ENCODE measurements at places on chromosomes 7 and 10.
A peak's percentile ranks its signal among the peaks of the same experiment; 100 is the strongest.

DNA sequence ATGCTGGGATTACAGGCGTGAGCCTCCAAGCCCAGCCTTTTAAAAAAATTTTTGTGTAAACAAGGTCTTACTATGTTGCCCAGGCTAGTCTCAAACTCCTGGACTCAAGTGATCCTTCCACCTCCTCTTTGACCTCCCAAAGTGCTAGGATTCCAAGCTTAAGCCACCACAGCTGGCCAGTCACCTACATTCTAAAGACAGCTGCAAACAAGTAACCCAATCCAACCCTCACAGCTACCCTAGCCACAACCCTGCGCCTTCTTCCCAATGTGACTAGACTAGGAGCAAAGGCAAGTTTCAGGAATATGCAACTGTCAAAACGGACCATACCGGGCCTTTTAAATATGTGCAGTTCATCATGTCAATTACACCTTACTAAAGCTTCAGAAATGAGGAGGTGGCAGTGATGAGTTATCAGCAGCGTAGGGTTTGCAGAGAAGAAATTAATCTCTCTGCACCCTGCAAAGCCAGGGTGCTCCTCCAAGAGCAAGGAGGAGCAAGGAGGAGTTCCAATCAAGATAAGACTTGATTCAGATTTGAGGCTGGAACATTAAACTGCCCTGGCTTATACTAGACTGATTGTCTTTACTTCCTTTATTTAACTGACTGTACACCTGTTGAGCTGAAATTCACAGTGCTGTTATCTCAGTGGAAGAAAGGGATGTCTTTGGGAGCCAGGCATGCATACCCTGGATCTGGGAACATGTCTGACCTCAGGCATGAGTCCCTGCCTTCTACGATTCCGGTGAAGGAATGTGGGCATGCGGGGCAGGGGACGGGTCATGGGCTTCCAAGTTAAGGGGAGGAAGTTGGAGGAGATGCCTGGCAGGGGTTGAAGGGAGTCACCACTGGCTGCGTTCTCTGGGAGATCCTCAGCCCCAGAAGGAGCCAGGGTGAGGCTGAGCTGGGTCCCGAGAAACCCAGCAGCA, 15.5 kb upstream of the TMEM120A start:
- no peak for DNase-seq

- DNase-seq = no peak
Observed at GRCh38 chr7:99992330-99993038, 16.7 kb upstream of the AZGP1 start.

- DNase-seq = no peak
Observed at GRCh38 chr7:31071645-31072029, 19.5 kb downstream of the ADCYAP1R1 start.

DNA sequence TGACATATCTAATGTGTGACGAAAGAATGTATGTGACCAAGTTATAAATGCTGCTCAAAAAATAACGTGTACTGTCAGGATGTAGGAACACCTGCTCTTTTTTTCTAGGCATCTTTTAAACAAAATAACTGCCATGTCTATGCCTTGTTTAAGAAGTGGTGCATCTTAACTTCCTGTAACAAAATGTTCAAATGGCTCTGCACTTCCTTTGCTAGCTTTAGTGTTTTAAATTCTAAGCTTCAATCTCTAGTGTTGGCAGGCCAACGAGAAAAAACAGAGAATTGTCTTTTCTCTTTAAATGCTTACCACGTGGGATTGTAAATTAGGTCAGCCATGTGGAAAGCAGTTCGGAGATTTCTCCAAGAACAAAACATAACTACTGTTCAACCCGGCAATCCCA, 14.6 kb upstream of the PDSS1 start:
- no peak for DNase-seq

DNA sequence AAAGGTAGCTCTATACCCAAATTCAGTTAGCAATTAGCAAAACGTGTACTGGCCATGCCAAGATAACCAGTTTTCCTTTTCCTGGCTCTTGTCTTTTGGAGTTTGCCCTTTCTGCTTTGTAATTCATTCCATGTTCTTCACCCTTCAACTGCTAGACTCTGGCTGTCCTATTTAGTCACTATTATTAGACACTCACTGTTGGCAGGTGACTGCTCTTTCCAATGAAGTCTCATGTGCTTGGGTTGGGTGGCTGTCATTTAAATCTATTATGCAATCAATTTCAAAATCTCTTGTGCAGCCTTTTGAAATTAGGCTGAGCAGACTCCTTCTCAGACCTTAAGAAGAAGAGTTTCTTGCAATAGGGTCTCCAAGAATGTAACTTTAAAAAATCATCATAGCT, 266.5 kb downstream of the GPR158 start:
- no peak for DNase-seq

- peak; percentile 50 for DNase-seq
Observed at GRCh38 chr7:142168746-142169145, 57.2 kb downstream of the MGAM2 start.

- peak; percentile 1 for DNase-seq
Observed at GRCh38 chr7:114760477-114760876, 161.4 kb upstream of the MDFIC start.

DNA sequence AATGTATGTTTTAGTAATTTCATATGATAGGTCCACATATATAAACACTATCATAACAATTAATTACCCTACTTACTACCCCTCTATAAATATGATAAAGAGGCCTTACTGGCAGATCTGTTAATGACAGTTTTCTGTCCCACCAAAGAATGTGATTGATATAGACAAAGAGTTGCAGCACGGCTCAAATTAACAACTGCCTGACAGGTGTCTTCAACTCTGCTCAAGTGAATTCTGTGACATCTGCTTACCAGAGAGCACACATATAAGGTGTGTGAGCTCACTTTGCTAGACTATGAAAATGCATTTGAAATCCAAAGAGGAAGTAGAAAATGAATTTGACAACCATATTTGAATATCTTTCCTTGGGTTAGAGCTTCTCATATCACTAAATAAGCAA, 36.6 kb downstream of the CACNA2D1 start:
- no peak for DNase-seq

DNA sequence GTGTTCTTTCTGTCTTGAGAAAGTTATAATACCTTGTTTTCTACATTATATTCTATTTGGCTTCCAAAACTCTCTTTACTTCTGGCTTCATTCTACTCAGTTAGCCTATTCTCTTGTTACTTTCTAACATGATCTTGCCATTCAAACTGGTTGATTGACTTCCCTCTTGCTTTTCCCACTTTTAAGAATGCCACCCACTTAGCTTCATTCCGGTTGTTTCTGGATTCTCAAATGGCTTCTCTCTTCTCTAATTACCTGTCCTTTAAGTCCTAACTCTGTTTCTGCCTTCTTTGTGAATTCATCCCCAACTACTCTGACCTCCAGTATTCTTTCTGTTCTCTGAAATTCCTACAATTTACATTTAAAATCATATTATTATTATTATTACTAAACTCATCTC, 52.0 kb downstream of the ANKIB1 start:
- no peak for DNase-seq

- DNase-seq = no peak
Observed at GRCh38 chr10:15990535-15991129, 130.3 kb upstream of the MINDY3 start.

DNA sequence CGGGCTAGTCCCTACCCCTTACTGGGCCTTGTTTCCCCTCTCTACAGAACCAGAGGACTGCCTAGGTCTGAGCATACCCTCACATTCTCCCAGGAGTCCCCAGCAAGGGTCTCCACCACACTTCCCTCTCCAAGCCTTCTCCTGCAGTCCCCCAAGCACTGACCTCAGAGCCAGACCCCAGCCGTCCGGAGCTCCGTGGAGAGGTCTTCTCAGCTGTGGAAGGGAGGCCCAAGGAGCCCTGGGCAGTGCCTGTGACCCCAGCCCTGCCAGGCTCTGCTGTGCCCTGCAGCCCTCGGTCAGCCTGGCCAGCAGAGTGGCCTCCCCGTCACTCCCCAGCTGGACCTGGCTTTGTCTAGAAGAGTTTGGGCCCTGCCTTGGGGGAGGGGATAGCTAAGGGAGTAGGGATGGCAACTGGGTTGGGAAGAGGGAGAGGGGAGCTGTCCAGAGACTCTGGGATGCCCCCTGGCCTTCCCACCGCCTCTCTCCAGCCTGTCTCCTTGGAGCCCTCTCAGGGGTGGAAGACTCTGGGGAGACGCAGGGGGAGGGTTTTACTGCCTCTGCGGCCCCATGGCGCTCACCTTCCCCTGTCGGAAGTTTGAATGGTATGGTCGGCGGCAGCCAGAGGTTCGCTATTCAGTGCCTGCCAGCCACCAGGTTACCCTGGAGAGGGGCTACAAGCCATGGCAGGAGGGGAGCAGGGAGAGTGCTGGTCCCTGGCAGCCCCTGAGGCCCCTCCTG, at the start of gene C10orf105:
C10orf105 (minus strand) TSS at position 315 of the 738 bp plus-strand sequence. CDS start 3,441 bp downstream, outside the sequence.
- no peak for DNase-seq

DNA sequence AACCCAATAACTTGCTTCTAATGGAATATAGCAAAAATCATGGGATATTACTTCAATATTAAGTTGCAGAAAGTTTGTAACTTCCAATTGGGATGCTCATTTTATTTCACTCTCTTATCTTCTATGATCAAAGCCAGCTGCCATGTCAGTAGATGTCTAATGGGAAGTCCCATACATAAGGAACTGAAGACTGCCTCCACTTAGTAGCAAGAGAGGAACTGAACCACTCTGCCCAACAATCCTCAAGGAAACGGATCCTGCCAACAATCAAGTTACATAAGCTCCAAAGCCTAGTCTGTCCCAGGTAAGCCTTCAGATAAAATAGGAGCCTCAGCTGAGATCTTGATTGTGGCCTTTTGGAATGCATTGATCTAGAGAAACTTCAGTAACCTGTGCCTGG, 431.5 kb upstream of the PCDH15 start:
- no peak for DNase-seq

- DNase-seq = peak; percentile 41
Observed at GRCh38 chr7:6121141-6121540, 90.0 kb downstream of the ANKRD61 start.

- DNase-seq = peak; percentile 50
Observed at GRCh38 chr10:102919246-102919959, 1.3 kb downstream of the CNNM2 start.

DNA sequence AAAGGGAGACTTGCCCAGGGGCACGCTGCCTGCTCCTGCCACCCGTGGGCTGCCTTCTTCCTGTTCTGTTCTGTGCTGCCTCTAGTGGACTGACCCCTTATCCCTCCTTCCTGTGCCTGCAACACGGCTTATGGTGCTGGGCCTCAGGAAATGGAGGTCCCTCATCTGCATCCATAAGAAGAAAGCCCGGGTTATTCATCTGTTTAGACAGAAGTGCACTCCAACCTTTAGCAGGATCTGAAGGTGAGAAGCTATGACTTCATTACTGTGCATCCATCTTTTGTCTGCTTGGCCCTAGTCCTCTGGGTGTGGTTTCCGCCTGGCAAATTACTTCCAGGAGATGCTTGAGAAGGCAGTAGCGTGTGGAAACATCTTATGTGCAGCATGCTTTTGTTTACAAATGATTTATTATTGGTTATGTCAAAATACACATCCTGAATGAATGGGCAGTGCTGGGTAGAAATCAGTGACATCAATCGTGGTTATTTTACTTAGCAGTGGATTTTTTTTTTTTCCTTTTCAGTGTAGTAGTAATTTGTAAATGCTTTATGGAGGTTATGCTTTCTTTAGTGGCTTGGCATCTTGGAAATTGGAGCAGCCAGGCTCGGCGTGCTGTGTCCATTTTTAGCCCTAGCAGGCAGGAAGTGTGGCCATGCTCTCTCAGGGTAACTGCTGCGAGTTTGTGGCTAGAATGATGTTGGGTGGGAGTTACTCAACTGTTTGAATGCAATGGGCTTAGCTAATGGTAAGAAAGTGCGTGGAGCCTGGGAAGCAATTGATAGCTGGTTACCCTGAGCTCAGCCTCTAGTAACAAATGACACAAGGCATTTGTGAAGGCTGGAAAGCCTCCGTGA, 12.7 kb downstream of the PTPRE start:
- DNase-seq = peak; percentile 86

- no peak for DNase-seq
Observed at GRCh38 chr10:31151301-31151700, 119.6 kb upstream of the ZNF438 start.

DNA sequence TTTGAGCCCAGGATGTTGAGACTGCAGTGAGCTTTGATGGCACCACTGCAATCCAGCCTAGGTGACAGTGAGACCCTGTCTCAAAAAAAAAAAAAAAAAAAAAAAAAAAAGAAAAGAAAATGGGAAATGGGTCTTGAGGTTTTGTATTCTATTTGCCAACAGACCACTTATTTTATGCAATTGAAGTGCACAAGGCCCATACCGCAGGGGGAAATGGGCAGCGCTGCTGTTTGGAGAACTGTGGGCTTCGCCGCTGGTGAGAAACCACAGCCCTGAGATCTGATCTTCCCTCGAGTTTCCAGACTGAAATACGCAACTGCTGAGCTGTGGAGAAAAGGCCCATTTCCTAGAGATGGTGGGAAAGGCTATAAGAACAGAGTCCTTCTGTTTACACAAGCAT, 512.0 kb downstream of the TCERG1L start:
- no peak for DNase-seq

GRCh38 chr7:98998821-98999725, 120.7 kb downstream of the TRRAP start:
- no peak for DNase-seq

GRCh38 chr10:26637521-26638275, 59.8 kb upstream of the PDSS1 start:
- DNase-seq = no peak

- DNase-seq = peak; percentile 54
Observed at GRCh38 chr7:20651960-20652544, 36.6 kb downstream of the ABCB5 start.

DNA sequence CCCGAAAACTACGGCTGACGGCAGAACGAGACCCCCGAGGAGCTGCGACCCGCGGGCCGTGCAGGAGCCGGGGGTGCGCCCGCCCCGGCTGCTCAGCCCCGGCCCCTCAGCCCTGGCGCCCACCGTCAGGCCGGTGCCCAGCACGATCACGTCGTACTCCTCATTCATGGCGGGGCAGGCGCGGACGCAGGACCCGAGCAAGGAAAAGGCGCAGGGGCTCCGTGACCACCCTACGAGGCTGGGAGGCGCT, 218 bp downstream of the GDI2 start:
- no peak for DNase-seq

DNA sequence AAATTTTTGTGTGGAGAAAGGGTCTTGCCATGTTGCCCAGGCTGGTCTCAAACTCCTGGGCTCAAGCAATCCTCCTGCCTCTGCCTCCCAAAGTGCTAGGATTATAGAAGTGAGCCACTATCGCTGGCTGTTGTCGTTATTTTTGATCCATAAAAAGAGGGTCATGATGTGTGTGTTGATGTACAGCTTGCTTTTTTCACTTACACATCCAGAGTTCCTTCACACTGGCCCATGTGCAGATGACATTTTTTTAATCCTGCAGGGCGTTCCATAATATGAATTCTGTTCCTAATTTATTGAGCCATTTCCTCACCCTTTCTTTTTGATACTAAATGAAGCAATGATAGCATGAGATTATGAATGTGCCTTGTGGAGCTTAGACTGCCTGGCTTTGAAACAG, 40.8 kb downstream of the GRK5 start:
- DNase-seq = no peak
